Temporal lobe (tissue), 4 donors: ENCODE measurements at places on chromosomes 6 and 20. TPM values are rescaled to one million over a fixed set of nuclear protein-coding genes. Genes with fewer than 3 reads are reported as not detected.

Gene MROH8
- 3.2 TPM for total RNA-seq

Gene GNAS-AS1
- 0.49 TPM for total RNA-seq

Gene FHL5
- total RNA-seq, result 0.74 TPM

Gene EYS
- 2.0 TPM for total RNA-seq

Gene DEF6
- total RNA-seq, result 0.49 TPM

Gene MAN1A1
- total RNA-seq, result 18.2 TPM
